ENCODE measurements at places on chromosomes 13 and 19.
A peak's percentile ranks its signal among the peaks of the same experiment; 100 is the strongest.

- DNase-seq = no peak
These were observed 23.4 kb upstream of the TCF3 start for GRCh38 chr19:1675633-1676350.

- peak; percentile 80 for DNase-seq
These were observed at the start of gene ZNF234 for GRCh38 chr19:44141191-44142058. ZNF234 (plus strand) TSS chr19:44141554; CDS start chr19:44144633, 3,079 bp downstream.

GRCh38 chr13:40518481-40518882, 148.0 kb downstream of the FOXO1 start:
- no peak for DNase-seq

DNA sequence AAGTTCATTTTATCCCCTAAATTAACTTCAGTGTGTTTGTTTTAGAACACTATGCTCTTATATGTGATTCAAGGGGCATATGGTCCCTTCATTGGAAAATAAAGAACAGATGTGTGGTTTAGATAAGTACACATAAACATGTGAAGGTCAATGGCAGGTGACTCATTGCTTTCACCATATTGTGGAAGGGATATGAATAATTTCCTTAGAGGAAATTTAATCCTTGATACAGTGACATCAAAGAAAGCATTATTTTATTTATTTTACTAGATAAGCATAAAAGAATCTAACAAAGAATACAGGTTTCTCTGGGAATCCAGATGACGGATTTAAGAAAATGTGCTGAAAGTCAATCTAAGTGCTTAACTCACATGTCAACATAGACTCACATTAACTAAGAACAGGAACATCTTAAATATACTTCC, 373.5 kb downstream of the KCTD12 start:
- no peak for DNase-seq

DNA sequence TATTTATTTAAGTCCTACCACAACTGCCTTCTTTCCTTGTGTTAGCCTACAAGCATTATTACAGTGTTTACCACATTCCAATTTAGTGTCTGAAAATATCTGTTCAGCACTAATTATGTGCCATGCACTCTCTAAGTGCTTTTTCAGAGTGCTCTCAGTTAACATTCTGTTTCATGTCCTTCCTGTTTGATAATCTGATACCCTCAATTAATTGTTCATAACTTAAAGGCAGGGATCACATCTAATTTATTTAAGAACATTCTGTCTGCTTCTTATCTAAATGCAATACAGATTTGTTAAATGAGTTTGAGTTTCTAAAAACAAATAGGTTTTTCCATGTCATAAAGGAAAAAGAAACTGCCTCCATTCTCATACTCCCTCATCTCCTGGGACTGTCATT, 649.6 kb upstream of the ATXN8OS start:
- no peak for DNase-seq

GRCh38 chr19:48190288-48190884, 19.9 kb downstream of the ZSWIM9 start:
- peak; percentile 94 for DNase-seq

DNA sequence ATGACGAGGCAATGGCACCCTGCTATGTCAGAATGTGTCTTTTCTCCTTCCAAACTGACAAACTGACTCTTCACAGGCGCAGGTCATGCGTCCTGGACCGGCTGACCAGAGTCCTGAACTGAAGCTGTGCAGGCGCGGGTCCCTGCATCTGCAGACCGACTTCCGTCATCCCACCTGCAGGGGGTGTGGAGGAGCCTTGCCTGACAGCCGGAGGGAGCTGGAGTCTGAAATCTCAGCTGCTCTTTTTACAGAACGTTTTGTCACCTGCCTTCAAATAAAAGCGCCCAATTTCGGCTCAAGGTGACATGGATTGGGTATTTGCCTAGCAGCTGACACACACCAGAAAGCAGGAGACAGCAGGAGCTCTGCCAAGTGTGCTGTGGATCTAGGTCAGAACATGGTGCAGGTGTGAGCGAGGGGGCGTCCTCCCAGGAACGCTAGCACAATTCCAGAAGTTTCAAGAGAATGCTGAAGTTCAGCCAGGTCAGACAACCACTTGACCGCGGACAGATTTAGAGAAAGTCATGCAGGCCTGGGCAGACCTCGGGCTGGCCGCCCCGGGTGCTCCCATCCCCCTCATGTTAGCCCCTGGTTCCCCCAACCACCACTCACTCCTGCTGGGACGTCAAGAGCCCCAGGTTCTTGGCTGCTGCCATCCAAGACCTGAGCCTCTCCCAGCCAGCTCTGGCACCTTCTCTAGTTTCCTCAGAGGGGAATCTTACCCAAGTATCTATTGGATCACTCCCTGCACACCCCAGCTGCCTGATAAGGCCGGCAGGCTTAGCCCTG, 32.8 kb downstream of the ELL start:
- no peak for DNase-seq

GRCh38 chr19:37942516-37942902, 35.5 kb downstream of the SIPA1L3 start:
- no peak for DNase-seq

Data from NCI-H526 (cell line).